NCI-H1694 treated with DMSO at 0.1 percent for 48 hours (cell line): ENCODE measurements at places on chromosomes 5 and 9.

GRCh38 chr9:21252721-21253547 is 13.1 kb upstream of the IFNA14 start:
- no peak for DNase-seq

GRCh38 chr9:116059466-116059865 is 94.1 kb upstream of the PAPPA start:
- DNase-seq, result no peak

GRCh38 chr5:115486728-115487127 is 57.8 kb downstream of the FEM1C start:
- no peak for DNase-seq

DNA sequence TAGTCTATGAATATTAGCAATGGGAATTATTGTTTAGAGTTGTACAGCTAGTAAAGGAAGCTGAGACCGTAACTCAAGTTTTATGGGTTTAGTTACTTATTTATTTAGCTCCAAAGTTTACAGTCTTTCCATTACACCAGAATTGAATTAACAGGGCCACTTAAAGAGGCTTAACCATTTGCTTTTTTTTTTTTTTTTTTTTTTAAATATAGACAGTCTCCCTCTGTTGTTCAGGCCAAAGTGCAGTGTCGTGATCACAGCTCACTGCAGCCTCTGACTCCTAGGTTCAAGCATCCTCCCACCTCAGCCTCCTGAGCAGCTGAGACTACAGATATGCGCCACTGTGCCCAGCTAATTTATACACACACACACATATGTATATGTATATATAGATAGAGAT is 1.4 kb upstream of the TTC1 start:
- no peak for DNase-seq

- DNase-seq, result no peak
These were observed 34.1 kb upstream of the ARRDC3 start for GRCh38 chr5:91417219-91417618.

DNA sequence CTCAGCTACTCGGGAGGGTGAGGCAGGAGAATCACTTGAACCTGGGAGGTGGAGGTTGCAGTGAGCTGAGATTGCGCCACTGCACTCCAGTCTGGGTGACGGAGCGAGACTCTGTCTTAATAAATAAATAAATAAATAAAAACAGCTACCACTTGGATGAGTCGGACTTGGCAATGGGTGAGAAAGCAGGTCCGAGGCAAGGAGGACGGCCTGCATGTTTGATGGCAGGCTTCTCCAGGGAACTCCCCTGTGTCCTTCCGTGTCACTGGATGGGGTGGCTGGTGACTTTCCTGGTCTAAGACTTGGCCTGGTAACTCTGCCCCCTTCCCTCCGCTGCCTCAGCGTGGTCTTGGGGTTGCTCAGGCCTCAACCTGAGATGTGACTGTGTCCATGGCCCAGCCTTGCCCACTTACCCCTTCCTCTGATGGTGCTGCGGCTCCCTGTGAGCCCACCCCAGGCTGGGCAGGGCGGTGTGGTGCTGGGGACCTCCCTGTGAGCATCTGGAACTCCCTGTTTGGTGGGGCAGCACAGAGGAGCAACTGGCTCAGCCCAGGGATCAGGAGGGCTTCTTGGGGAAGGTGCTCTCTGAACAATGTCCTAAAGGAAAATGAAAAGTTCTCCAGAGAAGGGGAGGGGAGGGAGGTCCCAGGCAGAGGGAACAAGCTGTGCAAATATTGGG is 62.5 kb upstream of the PSD2 start:
- no peak for DNase-seq

DNA sequence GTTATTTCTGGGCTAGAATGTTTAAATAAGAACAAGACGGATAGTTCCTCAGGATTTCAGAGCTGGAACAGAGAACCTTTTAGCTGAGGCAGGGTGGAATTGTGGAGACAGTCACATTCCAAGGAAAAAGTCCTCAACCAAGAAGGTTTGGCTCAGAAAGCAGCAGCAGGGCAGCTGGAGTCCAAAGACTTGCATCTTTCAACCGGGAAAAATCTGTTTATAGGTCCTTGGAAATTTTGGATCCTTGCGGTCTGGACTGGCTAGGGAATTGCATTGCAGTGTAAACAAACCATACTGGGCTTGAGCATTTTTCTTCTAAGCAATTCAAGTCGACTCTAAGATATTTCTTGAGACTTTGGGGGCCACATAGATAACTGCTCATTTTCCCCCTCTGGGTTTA is 40.8 kb upstream of the HMHB1 start:
- no peak for DNase-seq

- no peak for DNase-seq
These were observed 6.5 kb downstream of the MCIDAS start for GRCh38 chr5:55220433-55221185.

GRCh38 chr5:116436674-116437350 is 137.8 kb downstream of the SEMA6A start:
- no peak for DNase-seq

- no peak for DNase-seq
These were observed 95.5 kb downstream of the LMX1B start for GRCh38 chr9:126709241-126709640.

DNA sequence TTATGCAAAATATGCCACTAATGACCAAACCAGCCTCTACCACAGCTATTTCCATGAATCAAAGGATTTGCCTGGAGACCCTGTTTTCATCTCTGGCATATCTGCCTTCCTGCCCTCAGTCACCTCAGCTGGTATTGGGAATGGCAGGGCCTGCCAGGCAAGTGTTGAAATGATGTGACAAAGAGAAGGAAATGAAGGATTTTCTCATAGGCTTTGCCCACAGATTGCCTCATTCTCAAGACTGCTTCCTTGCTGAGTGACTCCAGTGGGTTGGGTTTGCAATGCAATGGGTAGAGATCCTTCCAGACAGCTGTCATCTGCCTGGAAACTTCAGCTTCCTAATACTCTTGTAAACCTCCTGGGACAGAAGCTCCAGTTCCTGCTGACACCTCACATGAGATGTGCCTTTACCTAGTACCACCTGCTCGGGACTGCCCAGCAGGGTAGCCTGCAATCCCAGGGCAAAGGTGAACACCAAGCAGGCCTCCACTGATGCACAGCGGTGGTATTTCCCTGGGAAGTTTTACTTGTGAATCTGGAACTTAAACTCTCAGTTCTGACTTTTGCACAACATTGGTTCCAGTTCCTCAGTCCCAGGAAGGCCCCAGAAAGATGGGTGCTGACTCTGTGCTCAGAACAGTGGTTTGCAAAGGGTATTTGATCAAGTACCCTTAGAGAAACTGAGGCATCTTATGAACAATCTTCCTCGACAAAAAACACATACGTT is 64.8 kb upstream of the SLC1A1 start:
- DNase-seq, result no peak

DNA sequence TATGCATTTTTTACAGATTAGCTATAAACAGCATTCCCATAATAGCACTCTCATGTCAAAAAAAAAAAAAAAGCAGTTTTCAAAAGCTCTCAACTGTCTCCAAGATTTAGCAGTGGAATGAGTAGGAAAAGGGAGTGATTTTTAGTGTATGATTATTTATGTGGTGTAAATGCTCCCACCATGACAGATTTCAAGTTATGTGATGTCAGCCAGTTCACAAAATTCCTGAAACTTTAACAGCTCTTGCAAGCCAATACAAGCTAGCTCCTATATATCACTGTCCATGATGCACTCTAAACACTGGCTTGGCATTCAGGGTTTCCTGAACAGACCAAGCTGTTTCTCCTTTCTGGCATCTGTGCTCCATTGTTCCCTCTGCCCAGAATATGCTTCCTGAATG is 7.9 kb upstream of the ANKDD1B start:
- DNase-seq, result no peak

- peak; percentile 67 for DNase-seq
These were observed 1.3 kb upstream of the ERBIN start for GRCh38 chr5:65925044-65925600.

DNA sequence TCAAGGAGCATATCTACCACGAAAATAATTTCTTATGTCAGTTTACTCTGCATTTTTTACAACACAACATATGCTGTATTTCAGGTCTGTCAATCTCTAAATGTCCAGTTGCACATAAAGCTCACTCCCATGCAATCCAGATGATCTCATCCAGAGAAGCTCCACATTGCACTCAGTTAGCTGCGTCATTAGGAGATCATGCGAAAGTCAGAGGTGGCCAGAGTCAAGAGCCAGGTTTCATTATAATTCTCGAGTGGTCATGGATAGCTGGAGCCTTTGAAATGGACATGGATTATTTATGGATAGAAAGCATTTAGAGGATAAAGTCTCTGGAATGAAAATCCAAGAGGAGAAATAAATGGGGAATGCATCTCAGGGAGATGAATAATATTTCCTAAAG is 232.3 kb downstream of the GAS1 start:
- DNase-seq, result no peak

DNA sequence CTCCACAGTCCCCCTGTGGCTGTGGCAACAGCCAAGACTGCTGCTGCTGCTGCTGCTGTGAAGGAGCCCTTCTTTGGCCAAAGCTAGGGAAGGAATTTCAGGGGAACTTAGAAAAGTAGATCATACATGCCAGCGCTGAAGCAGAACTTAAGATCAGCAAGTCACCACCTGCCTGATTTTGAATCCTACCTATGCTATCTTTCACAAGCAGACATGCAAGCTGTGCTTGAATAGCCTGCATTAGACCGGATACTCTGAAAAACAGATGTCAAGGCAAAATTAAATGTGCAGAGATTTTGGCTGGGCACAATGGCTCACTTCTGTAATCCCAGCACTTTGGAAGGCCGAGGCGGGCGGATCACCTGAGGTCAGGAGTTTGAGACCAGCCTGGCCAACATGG is 99.3 kb upstream of the ZNF366 start:
- no peak for DNase-seq

DNA sequence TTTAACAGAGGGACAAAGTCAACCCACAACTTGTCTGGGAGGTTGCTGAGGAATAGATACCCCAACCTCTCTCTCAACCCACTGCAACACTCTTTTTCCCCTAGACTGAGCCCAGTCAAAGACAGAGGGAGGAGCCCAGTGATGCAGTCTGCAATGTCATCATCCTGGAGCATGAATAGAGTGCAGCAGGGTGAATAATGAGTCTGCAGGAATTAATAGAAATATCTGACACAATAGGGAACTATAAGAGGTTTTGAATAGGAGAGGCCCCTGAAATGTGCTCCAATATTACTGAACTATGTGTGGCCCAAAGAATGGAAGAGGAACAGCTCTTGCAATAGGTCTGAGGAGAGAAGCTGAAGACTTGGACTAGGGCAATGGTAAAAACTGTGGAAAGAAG is 59.1 kb downstream of the PDCD1LG2 start:
- no peak for DNase-seq

GRCh38 chr9:27118916-27119315 is 9.9 kb downstream of the TEK start:
- no peak for DNase-seq

DNA sequence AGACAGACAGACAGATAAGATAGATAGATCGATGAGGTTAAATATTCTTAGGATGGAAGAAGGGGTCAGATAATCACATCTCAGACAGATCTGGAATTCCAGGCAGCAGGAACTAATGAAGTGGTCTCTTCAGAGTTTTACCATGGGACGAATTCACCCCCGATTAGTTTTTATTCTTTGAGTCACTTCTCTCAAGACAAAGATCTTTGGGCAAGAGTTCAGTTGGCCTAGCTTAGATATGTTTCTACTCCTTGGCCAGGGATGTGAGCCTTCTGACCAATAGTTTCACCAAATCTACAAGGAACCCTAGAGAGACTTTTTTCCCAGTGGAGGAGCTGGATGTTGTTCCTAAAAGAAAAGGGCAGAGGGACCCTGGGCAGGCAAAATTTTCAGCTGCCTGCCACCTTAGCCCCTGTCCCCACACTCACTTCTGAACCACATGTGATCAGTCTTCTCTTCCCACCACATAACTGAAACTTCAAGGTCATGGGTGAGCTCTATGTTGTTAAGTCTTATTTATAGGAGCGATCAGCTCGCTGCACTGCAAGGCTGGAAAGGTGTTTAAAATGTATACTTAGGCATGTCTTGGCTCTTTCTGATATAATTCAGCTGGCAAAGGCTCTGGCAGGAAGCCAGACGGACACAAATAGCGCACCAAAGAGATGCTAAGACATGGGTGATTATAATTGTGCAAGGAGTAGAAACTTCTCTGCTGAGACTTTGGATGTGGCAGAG is 132.9 kb downstream of the PALM2AKAP2 start:
- DNase-seq, result no peak
